ENCODE measurements at places on chromosomes 3 and 15.

DNA sequence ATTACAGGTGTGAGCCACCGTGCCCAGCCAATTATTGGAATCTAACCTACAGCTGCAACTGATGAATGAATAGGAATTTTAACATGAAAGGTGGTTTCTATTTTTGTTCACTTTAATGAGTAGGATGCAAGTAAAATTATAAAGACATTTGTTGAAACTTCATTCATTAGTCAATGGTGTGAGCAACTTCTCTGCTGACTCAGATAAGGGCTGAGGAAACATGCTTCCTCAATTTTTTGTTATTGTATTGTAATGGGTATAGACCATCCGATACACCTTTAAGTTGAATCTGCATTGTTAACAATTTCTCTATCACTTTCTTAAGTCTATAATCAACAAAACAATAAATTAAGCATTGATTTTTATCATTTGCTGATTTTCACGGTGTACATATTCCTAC is 127.8 kb downstream of the STAG1 start:
- DNase-seq, result no peak

DNA sequence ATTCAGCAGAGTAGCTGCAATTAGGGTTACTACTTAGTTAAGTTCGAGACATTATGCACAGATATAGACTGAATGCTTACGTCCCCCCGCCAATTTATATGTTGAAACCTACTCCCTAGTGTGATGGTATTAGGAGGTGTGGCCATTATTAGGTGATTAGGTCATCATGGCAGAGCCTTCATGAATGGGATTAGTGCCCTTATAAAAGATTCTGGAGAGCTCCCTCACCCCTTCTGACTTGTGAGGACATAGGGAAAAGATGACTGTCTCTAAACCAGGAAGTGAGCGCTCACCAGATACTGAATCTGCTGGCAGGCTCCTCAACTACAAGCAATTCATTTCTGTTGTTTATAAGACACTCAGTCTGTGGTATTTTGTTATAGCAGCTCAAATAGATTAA is 25.6 kb upstream of the TEX9 start:
- no peak for DNase-seq

GRCh38 chr15:70088887-70089691 is 8.6 kb downstream of the TLE3 start:
- peak; percentile 41 for DNase-seq

DNA sequence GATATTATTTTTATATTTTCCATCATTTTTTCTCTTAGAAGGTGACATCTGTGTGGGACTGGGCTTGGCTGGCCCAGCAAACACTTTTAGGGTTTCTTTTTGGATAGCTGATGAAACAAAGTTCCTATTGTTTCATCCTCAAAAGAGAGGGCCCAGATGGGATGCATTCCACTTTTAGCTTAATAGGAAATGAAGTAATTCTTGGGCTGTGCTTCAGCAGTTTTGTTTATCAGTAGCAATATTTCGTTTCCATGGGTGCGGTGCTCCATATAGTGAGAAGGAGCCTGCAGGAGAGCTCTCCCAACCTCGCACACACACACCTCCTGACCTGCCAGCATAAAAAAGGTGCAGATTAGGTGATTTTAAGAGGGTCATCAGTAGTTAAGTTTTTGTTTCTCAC is 147.5 kb downstream of the AKAP13 start:
- DNase-seq, result peak; percentile 89

GRCh38 chr3:152330559-152330958 is 61.8 kb downstream of the MBNL1 start:
- no peak for DNase-seq

DNA sequence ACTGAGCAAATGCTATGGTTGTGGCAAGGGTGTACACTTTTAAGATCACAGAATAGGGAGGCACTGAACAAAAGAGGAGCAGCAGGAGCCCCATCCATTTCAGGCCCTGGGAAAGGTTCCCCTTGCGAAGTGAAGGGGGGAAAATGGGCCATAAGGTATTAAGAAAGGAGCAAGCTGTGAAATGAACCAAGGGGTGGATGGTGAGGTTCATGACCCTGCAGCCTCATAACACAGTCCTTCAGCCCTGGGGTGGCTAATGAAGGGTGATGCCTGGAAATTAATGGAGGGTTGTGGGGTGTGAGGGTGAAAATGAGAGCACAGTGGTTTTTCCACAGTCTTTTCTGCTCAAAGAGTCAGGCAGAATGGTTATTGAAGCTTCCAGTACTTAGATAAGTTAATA is 150.1 kb downstream of the PDZRN3 start:
- no peak for DNase-seq

DNA sequence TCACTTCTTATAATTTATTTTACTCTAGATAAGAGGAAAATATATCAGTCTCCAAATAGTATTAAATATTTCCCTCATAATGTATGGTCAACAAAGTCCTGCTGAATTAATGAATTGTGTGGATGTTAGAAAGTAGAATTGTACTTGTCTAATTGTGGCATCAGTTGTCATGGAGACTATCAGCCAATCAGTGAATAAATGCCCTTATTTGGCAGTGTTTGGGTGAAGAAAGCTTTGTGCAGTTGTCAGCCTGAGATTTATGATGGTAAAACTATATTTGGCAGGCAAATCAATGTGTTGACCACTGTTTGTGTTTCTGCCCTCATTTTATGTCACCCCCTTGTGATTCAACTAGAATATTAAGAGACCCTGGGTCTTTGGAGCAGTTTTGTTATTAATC is 293.6 kb upstream of the MDFIC2 start:
- DNase-seq, result no peak

GRCh38 chr3:13019243-13020095 is 53.8 kb downstream of the IQSEC1 start:
- peak; percentile 81 for DNase-seq

- no peak for DNase-seq
Measured at GRCh38 chr3:21647961-21648360, 103.0 kb downstream of the ZNF385D start.

- peak; percentile 58 for DNase-seq
Measured at GRCh38 chr3:63918321-63918720, 6.1 kb upstream of the SCAANT1 start.

GRCh38 chr3:71025010-71025409 is 558.5 kb downstream of the FOXP1 start:
- no peak for DNase-seq

Data from astrocyte of the spinal cord (primary cell).